ENCODE measurements at places on chromosomes 12 and 14.

- no peak for DNase-seq
These were observed 42.6 kb downstream of the FRS2 start for GRCh38 chr12:69512820-69513219.

- no peak for DNase-seq
These were observed 108.7 kb downstream of the CACNA1C start for GRCh38 chr12:2161473-2161872.

GRCh38 chr12:124613151-124613585 lies 45.8 kb upstream of the NCOR2 start:
- DNase-seq = no peak

GRCh38 chr12:3469711-3470110 lies 21.3 kb upstream of the PRMT8 start:
- DNase-seq = no peak

- no peak for DNase-seq
These were observed 29.2 kb upstream of the WSCD2 start for GRCh38 chr12:108099778-108100489.

Measured in activated T-cell treated with anti-CD3 and anti-CD28 coated beads for 48 hours (primary cell).